Stimulated activated CD8-positive, alpha-beta memory T cell treated with anti-CD3 and anti-CD28 coated beads, Interleukin-2, amount 100 ng/mL, for 48 hours (primary cell): ENCODE measurements at places on chromosomes 5 and 9.

GRCh38 chr9:37449862-37450632 lies 15.2 kb downstream of the ZBTB5 start:
- no peak for DNase-seq

DNA sequence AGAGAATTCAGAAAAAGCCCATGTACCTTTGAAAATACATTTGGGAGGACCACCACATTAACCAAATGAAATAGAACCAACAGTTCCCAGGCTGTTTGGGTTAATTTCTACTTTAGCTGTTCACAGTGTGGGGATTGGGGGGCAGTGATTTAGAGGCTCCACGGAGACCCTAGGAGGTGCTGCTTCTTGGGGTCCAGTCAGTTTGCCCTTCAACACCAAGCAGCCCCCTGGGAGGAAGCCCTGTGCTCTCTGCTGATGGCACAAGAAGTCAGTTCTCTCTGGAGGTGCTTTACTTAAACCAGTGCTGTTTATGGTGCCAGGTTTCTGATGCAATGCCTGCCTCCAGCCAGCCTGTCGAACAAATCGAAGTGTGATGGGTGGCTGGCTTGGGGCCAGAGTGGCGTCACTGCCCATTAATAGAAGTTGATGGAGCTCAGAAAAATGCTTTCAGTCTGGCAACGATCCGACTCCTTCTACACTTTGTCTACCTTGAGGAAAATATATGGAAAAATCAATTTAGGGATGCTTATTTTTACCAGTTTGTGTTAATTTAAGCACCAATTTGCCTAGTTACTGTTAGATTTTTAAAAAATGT lies 134.0 kb downstream of the SNX18 start:
- DNase-seq: no peak

- no peak for DNase-seq
Observed at GRCh38 chr5:103295871-103296270, 37.3 kb downstream of the MACIR start.

DNA sequence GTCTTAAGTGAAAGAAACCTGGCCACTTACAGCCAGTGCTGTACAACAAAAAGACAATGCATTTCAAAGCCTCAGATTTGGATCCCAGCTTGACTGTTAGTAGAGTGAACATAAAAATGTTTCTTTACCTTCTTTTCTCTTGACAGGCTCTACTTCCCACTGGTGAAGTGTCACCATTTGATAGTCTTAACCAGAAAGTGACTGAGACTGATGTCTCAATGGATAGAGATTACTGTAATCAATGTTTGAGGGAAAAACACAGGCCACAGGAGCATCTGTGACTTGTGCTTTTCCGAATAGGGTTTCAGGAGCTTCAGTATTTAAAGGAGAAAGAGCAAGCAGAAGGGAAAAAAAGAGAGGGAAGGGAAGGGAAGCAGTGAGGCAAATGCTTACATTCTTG lies 41.7 kb upstream of the STK32A start:
- no peak for DNase-seq

DNA sequence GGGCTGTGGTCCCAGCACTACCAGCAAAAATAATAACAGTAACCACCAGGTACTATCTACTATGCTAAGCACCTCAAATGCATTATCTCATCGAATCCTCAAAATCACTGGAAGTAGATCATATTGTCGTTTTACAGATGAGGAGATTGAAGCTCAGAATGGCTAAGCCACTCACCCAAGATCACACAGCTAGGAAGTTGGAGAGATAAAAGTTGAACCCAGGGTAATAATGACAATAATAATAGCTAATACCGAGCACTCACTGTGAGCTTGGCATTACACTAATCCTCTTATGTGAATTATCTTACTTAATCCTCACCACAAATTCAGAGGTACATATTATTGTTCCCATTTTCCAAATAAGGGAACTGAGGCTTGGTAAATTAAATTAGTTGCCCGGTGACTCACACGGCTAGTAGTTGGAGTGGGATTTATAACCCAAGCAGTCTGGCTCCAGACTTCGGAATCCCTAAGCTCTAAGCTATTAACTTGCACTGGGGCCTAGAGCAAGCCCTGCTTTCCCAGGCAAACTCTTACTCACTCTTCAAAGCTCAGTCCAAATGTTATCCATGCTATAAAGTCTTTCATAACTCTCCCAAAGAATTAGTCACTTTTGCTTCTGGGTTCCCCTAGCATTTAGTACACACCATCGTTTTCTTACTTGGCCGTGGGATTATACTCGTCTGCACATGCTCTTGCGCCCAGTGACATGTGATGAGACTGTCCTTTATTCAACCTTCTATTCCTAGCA lies 3.8 kb downstream of the ARSI start:
- DNase-seq: no peak

DNA sequence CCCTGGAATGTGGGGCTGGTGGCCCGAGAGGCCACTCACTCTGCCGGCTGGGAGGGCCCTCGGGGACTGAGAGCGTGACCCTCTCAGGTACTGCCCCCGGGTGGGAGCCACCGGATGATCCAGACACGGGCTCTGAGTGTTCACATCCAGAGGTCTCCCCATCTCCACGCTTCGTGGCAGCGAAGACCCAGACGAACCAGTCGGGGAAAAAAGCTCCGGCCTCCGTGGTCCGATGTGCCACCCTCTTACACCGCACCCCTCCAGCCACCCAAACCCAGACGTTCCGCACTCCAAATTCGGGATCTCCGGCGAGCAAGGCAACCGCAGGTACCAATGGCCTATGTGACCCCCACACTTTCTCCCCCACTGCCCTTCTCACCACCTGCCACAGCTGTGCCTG lies 49.5 kb downstream of the AMBP start:
- DNase-seq: no peak

DNA sequence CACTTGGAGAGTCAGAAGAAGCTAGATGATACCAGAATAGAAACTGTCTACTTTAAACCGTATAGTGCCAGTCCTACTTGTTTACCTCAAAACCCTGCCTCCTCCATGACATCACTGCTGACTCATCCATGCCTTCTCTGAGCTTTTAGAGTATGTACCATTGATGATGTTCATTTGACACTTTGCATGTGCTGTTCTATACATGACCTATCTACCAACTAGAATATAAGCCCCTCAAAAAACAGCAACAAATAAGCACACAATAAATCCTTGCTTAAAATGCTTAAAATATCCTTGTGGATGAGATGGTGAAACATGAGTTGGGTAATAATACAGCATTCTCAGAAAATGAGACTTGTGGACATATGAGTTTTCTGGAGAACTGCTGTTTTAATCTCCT lies 2.6 kb downstream of the CTNNAL1 start:
- peak; percentile 51 for DNase-seq

DNA sequence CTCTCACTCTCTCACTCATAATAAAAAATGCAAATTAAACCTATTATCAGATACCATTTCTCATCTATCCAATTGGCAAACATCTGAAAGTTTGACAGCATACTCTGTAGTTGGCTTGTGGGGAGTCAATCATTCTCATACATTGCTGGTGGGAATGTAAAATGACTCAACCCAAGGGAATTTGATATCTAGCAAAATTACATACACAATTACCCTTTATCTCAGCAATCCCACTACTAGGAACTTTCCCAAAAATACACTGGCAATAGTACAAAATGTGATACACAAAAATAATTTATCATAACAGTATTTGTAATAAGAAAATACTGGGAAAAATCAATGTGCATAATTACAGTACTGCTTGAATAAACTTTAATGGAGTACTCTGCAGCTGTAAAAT lies 731.3 kb downstream of the DTWD2 start:
- no peak for DNase-seq

GRCh38 chr9:17135295-17136160 lies 688 bp downstream of the CNTLN start:
- no peak for DNase-seq

- DNase-seq: no peak
Observed at GRCh38 chr5:62017092-62017491, 288.9 kb upstream of the KIF2A start.

DNA sequence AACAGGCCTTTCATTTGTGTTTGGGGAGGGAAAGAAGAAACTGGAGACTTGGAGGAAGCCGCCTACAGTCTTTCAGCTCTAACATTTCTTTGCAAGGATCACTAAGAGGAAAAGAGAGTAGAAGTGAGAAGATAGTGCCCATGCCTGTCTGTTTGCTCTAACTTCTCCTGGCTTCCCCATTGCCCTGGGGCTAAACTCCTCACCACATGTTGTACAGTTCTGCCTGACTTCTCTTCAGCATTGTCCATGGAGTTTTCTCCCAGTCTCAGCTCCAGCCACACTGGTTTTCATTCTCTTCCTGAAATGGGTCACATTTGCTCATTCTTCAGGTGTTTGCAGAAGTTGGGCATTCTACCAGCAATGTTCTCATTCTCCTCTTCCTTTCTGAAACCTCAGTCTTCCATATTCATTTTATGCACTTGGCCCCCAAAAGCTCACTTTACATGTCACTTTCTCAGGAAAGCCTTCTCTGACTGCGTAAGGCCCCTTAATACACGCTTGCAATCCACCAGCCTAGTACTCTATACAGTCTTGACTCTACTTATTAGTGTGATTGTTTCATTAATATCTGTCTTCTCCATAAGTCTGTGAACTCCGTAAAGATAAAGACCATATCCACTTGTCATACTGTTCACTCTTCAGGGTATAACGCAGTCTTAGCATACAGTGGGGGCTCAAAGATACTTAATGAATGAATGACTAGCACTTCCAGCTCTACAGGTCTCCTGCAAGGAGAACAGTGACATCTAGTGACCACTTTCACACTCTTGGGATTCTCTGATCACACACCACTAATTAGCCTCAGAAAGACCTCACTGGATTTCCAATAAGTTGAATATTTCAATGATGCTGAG lies 40.2 kb upstream of the TRIM32 start:
- no peak for DNase-seq

- no peak for DNase-seq
Observed at GRCh38 chr5:160978944-160979343, 126.9 kb upstream of the ATP10B start.

- DNase-seq: no peak
Observed at GRCh38 chr9:31671011-31671410, 713.4 kb upstream of the ACO1 start.

DNA sequence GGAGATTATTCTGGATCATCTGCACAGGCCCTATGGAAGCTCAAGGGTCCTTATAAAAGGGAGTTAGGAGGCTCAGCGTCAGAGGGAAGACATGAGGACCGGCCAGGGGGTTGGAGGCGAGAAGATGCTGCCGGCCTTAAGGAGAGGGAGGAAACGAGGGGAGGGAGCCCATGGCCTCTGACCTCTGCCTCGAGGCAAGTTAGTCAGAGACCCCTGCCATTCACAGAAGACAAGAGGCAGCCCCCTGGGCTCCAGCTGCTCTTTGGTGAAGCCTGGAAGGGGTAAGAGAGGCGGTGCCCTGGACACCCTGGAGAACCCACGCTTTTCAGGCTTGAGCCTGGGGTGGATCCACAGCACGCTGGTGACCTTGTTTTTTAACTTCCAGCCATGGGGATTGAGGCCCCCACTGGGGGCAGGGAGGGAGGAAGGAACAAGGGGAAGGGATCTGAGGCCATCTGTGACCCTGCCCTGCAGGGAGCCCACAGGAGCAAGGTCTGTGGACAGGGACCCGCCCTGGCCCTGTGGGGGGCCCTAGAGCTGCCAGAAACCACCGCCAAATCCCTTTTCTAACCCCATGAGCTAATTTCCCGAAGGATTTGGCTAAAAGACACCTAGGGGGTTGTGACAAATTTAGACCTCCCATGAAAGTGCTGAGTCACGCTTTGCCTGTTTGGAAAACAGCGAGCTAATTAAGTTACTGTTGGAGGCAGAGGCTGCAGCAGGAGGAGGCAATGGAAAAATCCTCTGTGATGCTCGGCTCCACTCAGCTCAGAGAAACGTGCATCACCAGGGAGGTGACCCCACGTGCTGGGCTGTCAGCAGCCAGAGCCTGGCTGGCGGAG lies 49.7 kb downstream of the OLFM1 start:
- DNase-seq: no peak

- no peak for DNase-seq
Observed at GRCh38 chr5:81154725-81155124, 78.4 kb upstream of the CKMT2 start.

GRCh38 chr9:127444921-127445850 lies 6.0 kb downstream of the RPL12 start:
- DNase-seq: no peak

DNA sequence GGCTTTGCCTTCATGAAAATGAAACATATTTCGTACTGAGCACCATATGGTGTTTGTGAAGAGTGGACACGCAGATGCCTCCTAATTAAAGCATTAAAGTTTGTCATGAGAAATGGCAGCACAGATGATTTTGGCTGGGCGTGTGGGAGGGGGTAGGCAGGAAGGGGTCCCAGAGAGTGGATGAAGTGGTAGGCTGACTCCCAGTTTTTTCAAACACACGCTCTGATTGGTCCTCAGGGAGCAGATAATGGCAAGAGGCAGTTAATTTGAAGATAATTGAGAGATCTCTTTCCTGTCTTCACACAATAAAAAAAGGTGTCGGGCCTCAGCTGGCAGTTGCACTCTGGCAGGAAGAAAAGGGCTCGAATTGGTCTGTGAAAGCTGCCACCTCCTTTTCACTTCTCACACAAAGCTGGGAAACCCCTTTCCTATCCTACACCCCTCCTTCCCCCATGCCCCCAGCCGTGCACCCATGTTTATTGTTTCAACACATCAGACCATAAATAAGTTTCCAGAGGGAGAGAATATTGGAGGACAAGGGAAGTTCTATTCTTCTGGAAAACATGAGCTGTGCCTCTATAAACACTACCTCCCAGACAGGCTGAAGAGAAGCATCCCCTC lies 429.6 kb downstream of the ARHGEF28 start:
- DNase-seq: no peak

DNA sequence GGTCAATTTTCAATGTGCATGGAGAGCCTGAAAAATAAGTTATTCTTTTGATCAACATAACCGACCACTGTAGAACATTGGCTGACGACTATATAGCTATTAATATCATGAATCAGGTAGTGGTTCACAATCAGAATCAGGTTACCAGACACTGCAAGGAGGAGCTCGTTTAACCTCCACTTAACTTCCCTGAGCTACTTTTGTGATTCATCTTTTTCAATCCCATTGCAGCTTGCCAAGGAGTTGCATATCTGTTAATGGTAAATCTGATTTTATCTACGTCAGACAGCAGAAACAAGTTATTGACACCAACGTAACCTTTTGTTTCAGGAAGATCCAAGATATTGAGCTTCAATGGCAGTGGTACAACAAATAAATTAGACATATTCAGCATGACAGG lies 2263.8 kb upstream of the ACO1 start:
- DNase-seq: no peak

DNA sequence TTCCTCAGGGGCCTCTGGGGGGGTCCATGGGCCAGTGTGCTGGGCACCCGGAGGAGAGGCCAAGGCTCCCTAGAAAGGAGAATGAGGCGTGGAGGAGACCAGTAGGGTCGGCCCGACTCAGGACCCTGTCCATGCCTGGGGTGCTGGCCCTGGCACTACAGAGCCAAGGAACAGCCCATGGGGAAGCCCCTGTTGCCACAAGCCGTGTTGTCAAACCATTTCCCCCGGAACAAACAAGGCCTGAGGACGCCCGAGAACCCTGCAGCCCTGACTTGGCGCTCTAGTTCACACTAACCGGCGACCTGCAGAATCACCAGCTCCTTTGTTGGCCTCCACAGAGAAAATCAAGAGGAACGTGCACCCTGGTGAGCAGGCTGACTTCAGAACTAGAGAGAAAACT lies 41.6 kb upstream of the SLC12A7 start:
- no peak for DNase-seq

GRCh38 chr9:89721176-89721700 lies 116.4 kb downstream of the GADD45G start:
- no peak for DNase-seq
